ENCODE measurements at places on chromosomes 6 and 20.

GRCh38 chr20:21767200-21767738, 61.8 kb downstream of the PAX1 start:
- DNase-seq = no peak

- DNase-seq = no peak
Observed at GRCh38 chr20:507761-508332, 35.7 kb downstream of the CSNK2A1 start.

DNA sequence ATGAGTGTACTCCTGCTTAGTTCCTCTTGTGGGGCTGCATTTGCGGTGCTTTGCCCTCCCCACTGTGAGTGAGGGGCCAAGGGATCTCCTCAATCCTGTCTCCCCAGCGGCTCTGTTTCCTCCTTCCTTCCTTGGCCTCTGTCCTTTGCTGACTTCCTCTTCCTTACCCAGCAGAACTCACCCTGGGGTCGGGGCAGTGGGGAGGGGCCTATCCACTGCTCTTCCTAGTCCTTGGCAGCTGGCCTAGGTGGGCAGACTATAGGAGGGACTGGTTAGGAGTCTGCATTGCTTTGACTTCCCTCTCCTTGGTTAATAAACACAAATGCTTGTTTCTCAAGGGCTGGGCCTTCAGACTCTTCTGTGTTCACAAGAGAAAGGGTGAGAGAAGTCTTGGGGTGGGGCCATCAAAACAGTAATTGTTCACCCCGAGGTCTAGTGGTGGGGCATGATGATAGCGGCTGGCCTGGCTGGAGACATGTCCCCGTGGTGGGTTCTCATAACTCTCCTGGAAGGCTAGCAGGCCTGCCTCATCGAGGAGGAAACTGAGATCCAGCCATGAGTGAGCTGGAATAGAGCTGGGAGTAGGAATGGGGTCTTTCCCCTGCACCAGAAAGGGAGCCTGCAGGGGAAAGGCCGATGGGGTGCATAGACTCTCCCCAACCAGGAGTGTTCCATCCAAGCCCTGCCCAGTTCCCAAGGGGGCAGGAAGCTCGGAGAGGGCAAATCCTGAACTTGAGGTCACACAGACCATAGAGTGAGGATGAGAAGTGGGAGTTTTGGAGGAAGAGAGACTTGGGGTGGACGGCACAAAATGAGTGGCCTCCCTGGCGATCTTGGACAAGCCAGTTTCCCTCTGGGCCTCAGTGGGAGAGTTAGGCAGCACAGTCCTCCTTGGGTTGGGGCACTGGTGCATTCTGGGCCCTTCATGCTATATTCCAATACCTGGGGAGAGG, 12.7 kb downstream of the FAM110A start:
- DNase-seq = no peak

DNA sequence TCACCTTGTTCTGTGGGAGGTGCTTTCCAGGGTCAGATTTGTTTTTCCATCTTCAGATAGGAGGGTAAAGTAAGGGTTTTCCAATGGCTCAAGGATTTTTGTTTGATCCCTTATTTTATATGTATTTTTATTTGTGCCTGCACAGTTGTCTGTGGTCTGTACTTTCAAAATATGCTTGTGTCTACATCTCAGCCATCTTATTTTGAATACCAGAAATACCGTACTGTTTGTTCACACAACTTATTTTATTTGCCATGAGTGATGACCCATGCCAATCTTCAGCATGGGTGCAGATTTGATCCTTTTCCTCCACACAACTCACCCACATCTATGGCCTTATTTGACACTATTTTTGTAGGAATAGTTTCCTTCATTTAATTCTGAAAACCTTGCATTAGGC, 72.2 kb upstream of the PTCHD4 start:
- no peak for DNase-seq

DNA sequence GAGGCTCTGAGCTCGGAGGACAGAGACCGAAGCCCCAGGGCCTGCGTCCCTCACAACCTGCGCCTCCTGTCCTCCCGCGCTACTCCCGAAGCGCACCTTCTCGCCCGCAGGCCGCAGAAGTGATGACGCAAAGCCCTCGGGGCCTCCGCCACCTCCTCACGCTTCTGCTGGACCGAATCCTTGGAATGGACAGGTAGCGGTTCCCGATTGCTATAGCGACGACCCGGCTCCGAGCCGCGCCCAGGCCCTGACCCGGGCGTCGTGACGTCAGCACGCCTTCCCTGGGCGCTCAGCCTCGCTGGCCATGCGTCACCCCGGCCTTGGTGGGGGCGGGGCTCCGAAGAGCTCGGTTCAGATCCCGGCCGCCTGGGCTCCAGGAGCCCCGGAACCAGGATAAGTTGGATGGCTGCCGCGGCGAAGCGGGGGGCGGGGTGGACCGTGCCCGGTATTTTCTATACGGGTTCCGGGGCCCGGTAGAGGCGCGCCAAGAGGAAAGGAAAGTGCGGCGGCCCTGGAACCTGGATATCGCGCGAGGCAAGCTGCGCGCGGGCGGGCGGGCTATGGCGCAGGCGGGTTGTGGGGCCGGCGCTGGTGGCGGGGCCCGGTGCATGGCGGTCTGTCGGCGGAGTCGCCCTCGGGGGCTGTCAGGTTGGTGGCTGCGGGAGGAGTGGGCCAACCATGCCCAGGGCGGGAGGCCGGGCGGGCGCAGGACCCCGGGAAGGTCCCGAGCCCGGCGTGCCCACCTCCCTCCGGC, at the start of gene ZNF76:
TSS of gene ZNF76 (plus strand) at position 542 of the 754 bp plus-strand sequence. CDS start 21,417 bp downstream, outside the sequence.
- peak; percentile 98 for DNase-seq

Data from NCI-H526 (cell line).